ENCODE measurements at places on chromosomes 5 and 9.

DNA sequence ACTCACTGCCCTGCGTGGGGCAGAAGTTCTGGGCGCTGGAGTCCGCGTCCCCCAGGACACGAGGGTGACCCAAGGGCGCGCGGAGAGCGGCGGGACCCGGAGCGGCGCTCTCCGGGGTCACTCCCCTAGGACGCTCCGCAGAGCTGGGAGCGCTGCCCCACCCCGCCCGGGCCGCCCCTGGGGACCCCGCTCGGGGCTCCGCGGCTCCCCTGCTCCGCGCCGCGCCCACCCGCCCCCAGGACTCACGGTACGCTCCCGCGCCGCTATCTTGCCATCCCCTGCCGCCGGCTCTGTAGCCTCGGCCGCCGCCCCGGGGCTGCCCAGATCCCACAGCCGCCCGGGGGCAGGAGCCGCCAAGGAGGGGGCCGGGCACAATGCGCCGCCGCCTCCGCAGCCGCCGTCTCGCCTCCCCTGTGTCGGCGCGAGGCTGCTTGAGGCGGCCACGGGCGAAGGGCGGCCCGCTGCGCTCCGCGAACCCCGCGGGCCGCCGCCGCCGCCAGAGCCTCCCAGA is 303 bp downstream of the LIFR start:
- peak; percentile 1 for DNase-seq

GRCh38 chr9:75051285-75051684 is 23.2 kb upstream of the CARNMT1 start:
- DNase-seq, result no peak

- DNase-seq, result no peak
These were observed 78.9 kb downstream of the APBA1 start for GRCh38 chr9:69593301-69593700.

GRCh38 chr9:124291801-124292396 is 34.1 kb downstream of the NEK6 start:
- DNase-seq, result no peak

DNA sequence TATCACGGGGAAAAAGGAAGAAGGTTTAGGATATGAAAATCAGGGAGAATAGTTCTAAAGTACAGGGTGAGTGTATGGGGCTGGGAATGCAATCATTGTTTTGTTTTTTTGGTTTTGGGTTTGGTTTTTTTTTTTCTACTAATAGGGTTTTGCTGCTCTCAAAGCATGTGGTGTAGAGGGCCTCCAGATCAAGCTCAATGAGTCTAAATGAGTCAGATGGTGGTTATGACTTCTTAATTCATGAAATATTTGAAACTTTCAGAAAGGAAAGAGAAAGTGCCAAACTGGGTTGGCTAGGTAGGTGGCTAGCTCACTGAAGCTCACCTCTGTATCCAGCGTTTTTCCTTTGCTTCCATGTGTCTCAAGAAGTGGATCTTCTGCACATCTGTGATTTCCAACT is 10.7 kb downstream of the OR1L8 start:
- no peak for DNase-seq

- no peak for DNase-seq
These were observed 18.7 kb upstream of the AKNA start for GRCh38 chr9:114406441-114406840.

DNA sequence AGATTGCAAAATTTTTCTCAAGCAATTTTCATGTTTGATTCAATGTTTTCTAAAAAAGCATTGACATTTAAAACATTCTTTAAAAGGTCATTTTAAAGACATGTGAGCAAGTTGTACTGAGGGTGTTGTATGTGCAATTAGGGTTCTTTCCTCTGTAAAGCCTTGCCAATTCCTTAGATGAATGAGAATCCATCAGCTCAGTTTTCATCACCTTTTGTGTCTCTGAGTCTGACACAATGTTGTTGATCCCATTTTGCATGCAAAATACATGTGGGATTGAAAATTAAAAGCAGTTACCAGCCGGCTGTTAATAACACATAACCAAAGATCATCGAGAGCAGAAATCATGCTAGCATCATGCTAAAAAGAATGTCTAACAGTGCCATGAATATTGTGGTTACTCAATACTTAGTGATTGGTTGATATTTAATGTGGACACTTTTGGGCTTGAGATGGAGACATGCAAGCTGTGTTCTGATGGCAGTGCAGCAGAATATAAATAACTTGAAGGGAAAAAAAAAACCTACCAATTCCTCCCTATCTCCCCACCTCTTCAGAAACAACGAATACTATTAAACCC is 57.7 kb downstream of the FGF10 start:
- DNase-seq, result no peak

DNA sequence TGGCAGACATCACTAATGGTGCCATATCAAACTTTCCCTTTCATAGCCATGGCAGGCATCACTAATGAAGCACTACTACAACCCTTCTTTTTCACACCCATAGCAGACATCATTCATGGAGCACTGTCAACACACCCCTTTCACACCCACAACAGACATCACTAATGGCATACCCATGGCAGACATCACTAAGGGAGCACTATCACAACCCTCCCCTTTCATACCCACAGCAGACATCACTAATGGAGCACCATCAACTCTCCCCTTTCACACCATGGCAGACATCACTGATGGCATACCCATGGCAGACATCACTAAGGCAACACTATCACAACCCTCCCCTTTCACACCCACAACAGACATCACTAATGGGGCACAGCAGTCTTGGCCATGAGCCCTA is 33.7 kb downstream of the LAMC3 start:
- DNase-seq, result no peak

- no peak for DNase-seq
These were observed 225.7 kb downstream of the DCP2 start for GRCh38 chr5:113202287-113202686.

DNA sequence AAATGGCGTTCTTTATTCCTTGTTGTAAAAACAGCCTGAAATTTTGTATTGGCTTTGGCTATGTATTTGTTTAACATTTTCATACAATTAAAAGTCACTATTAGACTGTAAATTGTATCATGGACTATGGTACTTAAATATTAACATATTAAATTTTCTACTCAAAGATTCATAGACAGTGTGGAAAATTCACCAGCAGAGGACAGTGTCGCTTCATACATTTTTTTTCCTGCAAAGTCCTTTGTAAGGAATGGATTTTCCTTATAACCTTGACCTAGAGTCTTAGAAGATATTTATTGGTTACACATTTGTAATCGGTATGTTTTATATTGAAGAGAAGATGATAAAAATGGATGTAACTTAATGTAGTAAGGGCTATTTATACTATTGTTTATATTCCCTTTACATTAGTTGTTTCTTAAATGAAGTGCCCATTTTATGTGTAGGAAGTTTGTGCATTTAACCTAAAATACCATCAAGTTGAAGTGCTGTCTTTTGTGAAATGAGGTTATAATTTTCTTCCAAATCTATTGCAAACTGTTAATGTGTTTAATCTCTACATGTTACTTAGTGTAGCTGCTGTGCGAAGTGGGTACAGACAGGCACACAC is 150.1 kb downstream of the KDM4C start:
- no peak for DNase-seq

GRCh38 chr5:60280943-60281342 is 387.4 kb upstream of the PDE4D start:
- no peak for DNase-seq

DNA sequence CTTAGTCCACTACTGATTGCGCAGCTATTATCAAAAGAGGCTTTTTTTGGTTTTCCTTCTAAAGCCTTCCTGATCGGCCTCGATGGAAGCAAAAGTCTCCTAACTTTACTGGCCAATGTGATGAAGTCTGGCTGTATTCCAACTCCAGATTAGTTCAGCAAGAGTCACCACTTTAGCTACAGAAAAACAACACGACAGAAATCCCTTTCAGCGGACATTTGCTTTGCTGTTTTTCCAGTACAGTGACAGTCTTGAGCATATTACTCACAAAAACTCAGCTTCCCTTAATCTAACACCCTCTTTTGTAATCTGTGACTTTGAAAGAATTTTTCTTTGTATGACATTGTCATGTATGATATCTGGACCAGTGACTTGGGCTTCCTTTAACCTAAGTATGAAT is 95.7 kb downstream of the HOMER1 start:
- no peak for DNase-seq

DNA sequence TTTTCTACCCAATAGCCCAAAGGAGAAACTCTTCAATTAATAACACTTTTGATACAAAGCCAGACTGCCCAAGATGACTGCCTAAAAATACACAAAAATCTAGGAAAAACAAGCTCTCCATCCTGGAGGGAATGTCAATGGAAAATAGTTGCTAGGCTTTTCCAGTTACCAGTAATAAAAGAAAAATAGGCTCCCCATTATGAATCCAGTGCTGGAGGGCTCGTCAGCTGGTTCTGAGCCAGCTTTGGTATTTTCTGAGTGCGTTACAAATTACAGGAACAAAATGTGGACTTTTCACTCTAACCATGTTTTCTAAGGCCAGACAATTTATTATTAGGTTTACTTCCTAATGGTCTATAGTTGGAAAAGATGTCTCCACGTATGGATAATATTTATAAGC is 414.5 kb downstream of the ACTL7B start:
- DNase-seq, result no peak

- no peak for DNase-seq
These were observed 325.9 kb upstream of the DAB2 start for GRCh38 chr5:39750661-39751060.

DNA sequence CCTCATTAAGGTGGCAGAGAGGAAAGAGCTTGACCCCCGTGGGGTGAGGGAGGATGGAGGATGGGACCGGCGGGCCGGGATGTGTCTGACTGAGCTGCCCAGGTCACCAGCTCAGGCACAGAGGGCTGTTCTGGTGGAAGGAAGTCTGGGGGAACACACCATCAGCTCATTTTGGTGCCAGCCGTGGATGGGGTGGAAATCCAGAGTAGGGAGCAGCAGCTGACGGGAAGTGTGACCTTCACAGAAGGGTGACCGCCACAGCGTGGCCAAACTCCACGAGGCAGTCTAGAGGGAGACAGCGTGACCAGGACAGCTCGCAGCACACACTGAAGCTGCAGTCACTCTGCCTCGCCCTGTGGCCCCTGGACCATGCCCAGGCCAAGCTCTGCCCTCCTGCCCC is 45.3 kb upstream of the PHYKPL start:
- DNase-seq, result no peak

DNA sequence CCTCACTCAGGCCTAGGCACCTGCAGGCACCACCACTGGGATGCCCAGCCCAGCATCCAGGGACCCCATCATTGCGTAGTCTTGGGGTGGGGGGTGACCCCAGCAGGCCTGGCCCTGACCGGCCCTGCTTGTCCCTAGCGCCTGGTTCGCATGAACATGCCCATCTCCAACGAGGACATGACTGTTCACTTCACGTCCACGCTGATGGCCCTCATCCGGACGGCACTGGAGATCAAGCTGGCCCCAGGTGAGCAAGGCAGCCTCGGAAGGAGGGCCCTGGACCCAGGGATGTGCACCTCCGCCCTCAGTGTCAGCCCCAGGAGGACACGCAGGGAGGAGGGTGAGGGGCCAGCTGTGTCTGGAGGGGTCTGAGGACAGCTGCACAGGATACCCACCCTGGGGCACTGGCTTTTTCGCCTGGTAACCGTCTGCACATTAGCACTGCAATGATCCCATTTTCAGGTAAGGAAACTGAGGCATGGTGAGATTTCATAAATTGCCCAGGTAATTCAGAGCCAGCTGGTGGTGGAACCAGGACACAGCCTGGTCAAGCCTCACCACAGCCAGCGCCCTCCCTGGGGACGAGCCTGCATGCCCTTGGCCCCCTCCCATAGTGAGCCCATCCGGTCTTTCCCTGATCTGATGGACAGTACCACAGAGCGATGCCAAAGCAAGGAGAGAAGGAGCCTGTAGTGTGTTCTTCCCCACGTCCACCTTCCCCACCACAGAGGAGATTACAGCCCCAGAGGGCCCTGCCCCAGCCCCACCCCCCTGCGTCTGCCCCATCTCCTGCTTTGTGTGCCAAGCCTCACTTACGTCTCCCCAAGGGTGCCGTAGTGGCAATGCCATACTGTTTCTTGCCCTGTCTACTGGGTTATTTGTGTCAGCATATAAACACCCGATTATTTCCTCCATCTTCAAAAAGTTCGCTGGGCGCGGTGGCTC is 228.3 kb downstream of the CACNA1B start:
- no peak for DNase-seq

GRCh38 chr5:170693701-170694100 is 89.8 kb upstream of the GABRP start:
- no peak for DNase-seq

DNA sequence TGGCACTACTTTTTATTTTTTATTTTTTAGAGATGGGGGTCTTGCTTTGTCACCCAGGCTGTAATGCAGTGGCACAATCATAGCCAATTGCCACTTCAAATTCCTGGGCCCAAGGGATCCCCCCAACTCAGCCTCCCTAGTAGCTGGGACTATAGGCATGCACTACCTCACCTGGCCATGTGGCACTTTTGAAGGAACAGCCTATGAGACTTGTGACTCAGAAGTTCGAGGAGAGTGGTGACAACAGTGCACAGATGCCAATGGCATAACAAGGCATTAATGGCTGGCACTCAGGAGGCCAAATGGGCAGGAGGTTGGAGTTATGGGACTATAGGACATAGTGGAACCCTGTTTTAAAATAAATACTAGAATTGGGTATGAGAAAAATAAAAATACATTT is 33.7 kb downstream of the ANKRD31 start:
- no peak for DNase-seq

- DNase-seq, result no peak
These were observed 116.3 kb downstream of the PTTG1 start for GRCh38 chr5:160537940-160538339.

DNA sequence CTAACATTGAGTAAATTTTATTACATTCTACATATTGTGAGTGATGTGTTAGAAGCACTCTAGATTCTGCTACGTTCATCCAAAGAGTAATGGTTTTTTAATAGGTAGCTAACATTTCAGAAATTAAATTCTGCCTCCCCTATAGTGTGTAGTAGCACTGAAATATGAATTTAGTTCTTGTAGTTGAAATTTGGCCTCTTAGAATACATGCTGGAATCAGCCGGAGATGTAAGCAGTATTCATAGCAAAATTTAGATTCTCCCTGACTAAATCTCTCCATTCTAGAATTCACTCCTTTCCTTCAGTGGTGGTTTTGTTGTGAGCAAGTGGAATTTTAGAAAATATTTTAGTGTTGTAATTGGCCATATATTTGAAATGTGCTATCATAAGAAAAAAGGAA is 799.9 kb upstream of the CDH10 start:
- DNase-seq, result no peak

- no peak for DNase-seq
These were observed 140.2 kb downstream of the PAX5 start for GRCh38 chr9:36893911-36894310.

- no peak for DNase-seq
These were observed 438 bp downstream of the TRIP13 start for GRCh38 chr5:893137-893506.

DNA sequence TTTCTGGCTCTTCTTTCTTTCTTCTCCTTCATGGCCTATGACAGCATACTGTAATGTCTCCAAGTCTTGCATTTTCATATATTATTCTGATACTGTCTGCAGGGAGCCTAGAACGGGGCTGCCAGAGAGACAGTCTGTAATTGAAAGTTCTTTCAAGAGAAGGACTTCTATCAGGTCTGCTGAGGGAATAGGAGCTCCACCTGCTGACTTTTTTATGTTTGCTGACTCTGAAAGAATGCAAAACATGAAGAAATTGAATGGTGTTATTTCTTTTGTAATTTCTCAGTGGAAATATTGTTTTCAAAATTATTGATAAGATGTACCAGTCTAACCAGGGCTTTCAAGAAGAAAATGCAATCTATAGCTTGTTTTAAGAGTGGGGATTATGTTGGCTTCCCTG is 121.9 kb upstream of the RFX3 start:
- no peak for DNase-seq

Measured in activated CD4-positive, alpha-beta T cell treated with anti-CD3 and anti-CD28 coated beads, Interleukin-2, amount 50 U/mL, for 4 hours (primary cell).